ENCODE measurements at places on chromosomes 7 and 10.

GRCh38 chr7:12643001-12643643 lies 44.3 kb upstream of the ARL4A start:
- DNase-seq: no peak

DNA sequence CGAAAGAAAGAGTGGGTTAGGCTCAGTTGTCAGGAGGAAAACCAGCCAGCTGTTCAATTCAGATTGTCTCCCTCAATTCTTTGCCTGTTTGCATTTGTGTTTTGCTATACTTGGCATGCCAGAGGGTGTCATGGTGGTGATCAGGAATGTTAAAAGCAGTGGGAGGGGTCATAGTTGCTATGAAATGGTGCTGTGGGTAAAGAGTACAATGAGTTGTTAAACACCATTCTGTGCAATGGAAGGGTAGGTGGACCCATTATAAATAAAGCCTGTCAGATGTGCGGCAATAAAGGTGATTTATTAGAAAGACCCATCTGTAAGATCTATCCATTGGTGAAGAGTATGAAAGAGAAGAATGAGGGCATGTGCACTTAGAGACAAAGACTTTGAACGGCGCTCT lies 82.2 kb downstream of the MRPL32 start:
- DNase-seq: no peak

DNA sequence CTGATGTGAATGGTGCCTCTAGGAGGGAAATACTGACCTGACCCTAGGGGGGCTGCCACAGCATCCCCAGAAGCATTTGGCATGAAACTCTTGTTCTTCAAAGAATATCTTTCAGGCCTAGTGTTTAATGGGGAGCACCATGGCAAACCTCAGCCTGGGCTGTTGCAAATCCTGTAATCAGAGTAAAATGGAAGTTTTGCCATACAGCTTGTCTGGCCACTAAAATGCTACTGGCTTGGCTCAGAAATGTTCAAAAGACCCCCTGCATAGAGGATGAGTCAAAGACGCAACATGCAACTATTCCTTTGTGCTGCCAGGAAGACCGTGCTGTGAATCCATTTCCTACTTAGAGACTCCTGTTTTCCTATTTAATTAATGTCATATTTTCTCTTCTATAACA lies 26.7 kb downstream of the HECW1 start:
- DNase-seq: no peak

- no peak for DNase-seq
Observed at GRCh38 chr10:17219024-17219423, 9.0 kb upstream of the VIM start.

GRCh38 chr7:4791101-4791737 lies 15.8 kb downstream of the AP5Z1 start:
- DNase-seq: no peak

GRCh38 chr7:47721670-47722069 lies 139.8 kb upstream of the TNS3 start:
- DNase-seq: no peak

GRCh38 chr7:39810204-39810642 lies 139.8 kb upstream of the CDK13 start:
- no peak for DNase-seq

DNA sequence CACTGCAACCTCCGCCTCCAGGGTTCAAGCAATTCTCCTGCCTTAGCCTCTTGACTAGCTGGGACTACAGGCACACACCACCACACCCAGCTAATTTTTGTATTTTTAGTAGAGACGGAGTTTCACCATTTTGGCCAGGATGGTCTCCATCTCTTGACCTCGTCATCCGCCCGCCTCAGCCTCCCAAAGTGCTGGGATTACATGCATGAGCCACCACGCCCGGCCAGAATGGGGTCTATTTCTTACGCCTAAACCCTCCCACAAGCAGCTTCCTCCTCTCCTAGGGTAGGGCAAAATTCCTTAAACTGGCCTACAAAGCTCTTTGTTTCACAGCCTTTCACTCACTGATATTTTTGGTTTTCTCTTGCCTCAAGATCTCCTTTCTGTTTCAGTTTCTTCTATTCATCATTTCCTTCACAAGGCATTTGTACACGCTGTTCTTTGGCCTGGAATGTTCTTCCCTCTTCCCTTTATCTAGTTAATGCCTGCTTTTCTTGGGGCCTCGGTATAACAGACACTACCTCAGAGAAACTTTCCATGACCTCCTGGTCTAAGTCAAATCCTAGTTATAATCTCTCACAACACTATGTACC lies 6.7 kb downstream of the CPEB3 start:
- DNase-seq: no peak

- no peak for DNase-seq
Observed at GRCh38 chr10:106960812-106961211, 203.7 kb downstream of the SORCS1 start.

- DNase-seq: no peak
Observed at GRCh38 chr7:516606-517456, 2.8 kb downstream of the PDGFA start.

GRCh38 chr10:49367600-49367999 lies 28.3 kb downstream of the DRGX start:
- DNase-seq: no peak

DNA sequence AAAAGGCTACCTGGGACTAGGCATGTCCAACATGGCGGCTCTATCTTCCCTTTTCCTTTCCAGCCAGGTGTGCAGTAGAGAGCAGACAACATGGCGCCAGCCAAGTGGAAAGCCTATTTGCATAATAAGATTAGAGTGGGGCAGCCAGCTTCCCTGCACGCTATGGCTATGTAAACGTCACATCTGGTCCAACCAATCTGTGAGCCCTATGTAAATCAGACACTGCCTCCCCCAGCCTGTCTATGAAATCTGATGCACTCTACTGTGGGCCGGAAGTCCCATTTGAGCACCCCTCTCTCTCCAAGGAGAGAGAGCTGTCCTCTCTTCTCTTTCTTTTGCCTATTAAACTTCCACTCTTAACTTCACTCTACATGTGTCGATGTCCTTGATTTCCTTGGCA lies 984.9 kb upstream of the AUTS2 start:
- DNase-seq: no peak

GRCh38 chr10:69914398-69915214 lies 112.9 kb downstream of the COL13A1 start:
- DNase-seq: peak; percentile 48

DNA sequence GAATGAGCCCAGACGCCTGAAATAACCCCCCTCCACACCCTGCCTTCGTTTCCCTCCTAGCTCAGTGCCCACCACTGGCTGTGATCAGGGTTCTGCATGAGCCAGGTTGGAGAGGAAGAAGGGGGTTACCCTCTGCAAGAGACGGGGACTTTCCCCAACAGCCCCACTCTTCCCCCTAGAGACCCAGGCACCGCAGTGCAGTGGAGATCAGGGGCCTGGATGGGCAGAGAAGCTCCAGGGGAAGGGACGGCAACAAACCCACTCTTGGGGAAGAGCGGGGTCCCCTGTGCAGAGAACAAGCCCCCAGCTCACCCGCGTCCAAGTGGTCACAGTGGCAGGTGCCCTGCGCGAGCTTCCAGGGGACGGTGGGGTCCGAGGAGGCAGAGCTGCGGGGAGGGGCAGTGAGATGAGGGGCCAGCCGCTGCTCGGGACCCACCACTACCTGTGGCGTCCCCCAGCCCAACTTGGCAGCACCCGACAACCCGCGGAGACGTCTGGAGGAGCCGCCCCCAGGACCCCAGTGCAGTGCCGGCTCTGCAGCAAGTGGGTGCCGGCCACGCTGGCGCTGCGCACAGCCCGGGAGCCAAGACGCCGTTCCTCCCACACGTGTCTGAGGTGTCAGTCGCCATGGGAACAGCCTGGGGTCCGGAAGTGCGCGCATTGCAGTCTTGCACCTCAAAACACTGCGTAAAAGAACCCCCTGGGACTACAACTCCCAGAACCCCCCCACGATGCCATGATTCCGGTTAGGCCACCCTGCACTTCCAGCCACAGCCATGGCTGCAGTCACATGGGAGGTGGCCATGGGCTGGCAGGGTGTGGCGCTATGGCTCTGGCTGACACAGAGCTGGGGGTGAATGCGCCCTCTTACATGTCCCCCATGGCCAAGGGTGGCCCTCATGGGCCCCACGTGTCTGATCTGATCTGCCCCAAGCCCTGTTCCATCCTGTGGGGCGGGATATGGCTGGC lies 45.8 kb upstream of the WIPI2 start:
- peak; percentile 62 for DNase-seq

DNA sequence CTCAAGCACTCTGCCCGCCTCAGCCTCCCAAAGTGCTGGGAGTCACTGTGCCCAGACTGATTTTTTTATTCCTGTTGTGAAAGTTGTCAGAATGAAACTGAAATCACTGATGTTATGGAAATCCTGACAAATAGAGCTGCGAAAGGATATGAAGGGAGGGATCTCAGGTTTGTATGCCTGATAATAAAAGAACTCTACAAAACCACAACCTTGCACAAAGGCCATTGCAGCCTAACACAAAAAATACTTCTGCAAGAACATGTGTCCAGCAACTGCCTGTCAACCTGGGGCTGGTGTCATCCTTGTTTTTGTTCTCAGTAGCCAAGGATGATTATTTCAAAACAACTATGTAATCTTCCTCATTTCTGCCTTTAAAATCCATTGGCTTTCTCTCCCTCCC lies 126.1 kb downstream of the NEBL start:
- no peak for DNase-seq

DNA sequence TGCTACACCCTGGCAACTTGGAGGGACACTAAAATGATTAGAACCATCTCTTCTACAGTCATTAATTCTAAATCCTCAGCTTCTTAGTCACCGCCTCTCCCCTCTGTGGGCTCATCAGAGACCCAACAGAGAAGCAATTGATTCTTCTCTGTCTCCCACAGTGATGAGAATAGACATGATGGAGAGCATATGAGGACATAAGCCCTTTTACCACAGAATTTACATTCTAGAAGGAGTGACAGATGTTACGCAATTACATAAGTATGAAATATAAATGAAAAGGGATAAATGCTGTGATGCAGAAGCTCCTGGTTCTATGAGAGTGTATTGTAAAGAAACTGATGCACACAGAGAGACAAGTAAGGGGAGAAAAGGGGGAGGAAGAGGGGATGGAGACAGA lies 18.1 kb upstream of the ABCB5 start:
- no peak for DNase-seq

DNA sequence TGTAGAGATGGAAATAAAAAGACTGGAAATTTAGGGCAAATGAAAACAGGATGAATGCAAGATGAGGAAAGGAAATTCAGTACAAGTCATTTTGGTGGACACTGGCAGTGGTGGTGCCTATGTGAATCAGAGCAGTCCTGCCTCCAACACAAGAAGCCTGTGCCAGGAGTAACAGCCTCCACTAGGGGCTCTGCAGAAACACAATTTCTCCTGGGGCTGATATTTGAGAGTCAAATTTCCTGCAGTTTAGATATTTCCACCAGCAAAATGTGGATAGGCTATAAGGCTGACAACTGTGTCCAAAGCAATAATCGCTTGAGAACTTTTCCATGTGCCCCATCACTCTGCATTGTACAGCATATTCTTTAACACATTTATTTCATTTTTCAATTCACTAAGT lies 4.7 kb upstream of the PLXDC2 start:
- DNase-seq: no peak

- no peak for DNase-seq
Observed at GRCh38 chr7:3643091-3643490, 342.0 kb downstream of the SDK1 start.

GRCh38 chr10:88253-88652 lies 39.2 kb upstream of the TUBB8 start:
- DNase-seq: no peak

All from activated naive CD4-positive, alpha-beta T cell treated with anti-CD3 and anti-CD28 coated beads, Interleukin-2, amount 50 U/mL, for 16 hours (primary cell).